ENCODE measurements at places on chromosomes 6 and 20.

DNA sequence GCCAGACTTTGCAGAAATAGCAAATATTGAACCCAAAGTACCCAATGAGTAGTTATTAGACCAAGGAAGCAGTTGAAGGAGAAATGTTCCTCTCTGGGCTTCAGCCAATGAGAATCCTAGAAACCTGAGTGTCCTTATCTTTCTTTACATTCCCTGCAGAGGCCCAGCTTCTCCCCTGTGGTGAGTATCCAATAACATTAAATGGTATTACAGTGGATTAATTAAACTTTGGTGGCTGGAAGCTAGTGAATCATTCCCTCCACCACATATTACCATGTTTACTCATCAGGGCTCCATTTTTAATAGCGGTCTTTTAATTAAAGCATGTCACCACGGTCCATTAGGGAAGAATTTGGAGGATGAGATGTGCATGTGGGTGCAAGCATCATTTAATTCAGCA is 74.0 kb downstream of the UNC5CL start:
- DNase-seq = no peak

DNA sequence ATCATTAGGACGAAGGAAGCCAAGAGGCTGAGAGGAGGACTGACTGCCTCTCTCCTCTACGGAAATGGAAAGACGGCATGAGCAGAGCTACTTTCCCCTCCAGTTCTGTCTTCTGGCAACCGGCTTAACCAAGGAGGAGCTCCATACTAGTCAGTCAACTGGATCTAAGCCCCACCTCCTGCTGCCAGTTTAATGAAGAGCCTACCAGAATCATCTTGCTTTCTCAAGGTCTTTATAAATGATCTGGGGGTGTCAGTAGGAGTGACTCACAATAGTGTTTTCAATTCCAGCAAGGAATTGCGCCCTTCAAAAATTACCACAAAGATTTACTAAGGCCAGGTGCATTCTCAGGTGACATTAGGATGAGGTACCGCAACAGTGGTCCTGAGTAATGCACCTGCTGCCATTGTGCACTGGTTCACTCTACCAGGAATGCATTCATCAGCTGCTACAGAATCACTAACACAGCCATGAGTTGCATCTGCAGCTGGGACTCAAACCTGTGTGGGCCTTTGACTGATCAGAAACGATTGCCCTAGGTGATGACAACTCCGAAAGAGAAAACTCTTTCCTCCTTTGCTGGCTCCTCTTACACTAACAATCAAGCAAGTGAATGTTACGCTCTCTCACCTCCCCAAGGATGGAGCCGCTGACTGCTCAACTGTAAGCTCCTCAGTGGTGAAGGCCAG is 2.8 kb downstream of the UQCC2 start:
- no peak for DNase-seq

DNA sequence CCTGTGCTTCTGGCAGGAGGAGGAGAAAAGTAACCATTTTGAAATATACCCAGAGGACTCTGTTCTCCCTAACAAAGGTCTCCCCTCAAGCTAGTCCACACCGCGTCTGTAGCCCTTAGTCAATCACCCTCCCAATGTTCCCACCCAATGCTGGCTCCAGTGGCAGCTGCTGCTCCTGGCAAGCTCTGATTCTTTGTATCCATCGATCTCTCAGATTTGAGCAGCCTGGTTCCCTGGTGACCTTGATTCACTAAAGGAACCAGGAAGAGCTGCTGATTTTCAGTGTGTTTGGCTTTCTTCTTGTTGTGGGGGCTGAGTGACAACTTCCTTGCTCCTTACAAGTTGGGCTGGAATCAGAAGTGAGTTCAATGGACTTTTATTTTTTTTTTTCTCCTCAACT is 68.5 kb downstream of the FOXC1 start:
- no peak for DNase-seq

- DNase-seq = no peak
Observed at GRCh38 chr6:156781861-156782631, 4.9 kb downstream of the ARID1B start.

GRCh38 chr20:32112841-32113240 is 3.3 kb downstream of the TM9SF4 start:
- DNase-seq = no peak

GRCh38 chr6:437037-437392 is 45.5 kb downstream of the IRF4 start:
- no peak for DNase-seq

DNA sequence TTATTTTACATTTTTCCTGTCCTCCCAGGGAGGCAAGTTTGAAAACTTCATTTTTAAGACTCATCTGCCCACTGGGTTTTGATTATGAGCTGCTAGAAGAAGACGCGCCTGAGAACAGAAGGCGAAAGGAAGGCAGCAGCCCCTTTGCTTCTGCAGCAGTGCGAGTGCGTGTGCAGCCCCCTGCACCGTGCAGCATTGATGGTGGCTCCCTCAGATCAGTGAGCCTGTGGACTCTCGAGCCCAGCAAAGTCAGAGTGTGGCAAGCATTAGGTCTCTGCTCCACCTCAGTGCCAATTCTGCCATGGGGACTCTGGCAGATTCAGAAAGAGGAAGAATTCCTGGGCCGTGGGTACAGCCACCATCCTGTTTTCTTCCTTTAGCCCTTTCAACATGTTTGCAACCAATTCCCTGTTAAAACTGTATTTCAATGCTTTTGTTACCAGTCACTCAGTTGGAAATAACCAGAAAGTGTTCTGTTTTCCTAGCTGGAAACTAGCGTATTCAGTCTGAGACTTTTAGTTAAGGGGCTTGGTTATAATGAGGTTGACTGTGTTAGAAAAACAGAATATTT is 134.8 kb upstream of the OGFRL1 start:
- DNase-seq = no peak

- no peak for DNase-seq
Observed at GRCh38 chr6:43283514-43283901, 14.6 kb upstream of the SLC22A7 start.

DNA sequence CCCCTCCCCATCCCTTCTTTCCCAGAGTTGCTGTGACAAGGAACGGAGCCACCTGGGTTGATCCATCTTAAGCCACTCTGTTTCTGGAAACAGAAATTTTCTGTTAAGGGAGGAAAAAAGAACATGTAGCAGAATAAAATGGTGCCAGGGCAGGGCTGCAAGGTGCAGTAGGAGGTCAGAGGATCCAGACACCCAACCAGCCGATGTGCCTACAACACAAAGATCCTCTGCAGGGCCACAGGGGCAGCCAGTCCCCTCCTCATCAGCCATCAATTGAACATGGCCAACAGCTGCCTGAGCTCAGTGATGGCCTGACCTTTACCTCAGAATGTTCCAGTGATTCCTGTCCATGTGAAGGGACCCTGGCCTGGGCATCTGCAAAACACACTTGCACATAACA is 11.9 kb downstream of the MDFI start:
- DNase-seq = no peak

DNA sequence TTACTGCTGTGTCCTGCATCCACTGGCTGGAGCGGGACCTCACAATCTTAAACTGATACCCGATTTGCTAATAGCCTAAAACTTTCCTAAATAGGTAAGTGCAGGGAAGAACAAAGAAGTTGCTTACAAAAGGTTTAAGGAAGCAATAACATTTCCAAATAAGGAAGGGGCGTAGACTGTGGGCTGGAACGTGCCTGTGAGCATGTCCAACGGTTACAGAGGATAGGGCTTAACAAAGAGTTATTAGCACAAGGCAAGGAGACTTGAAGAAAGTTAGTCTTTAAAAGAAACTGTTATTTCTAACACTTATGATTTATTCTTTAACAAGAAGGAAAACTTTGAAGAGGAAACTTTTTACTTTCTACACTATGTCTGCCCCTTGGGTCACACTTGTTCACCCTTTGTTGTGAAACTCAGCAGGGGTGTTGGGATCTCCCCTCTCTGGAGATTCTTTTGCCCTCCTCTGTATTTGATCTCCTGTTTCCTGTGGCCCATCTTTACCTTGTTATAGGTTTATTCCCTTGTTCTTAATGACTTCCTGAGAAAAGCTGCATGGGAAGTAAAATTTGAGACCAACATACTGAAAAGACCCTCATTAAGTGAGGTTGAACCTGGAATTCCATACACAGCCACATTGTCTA is 28.7 kb downstream of the KAT14 start:
- no peak for DNase-seq

DNA sequence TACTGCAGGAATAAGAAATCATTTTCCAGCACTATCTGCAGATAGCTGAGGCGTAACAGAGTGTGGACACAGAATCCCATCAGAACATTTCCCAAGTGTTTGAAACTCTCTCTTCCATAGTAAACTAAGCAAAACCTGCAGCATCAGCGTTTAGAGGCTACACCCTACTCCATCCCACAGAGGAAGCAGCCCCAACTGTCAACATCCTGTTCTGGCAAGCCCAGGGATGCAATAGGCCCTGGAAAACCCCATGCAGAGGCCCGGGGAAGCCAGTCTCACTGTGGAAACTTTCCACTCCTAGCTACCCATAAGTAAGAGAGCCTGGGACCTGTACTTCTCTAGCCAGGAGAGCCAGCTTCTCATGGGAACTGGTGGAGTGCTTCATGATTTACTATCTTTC is 129.4 kb downstream of the LY86 start:
- DNase-seq = no peak

DNA sequence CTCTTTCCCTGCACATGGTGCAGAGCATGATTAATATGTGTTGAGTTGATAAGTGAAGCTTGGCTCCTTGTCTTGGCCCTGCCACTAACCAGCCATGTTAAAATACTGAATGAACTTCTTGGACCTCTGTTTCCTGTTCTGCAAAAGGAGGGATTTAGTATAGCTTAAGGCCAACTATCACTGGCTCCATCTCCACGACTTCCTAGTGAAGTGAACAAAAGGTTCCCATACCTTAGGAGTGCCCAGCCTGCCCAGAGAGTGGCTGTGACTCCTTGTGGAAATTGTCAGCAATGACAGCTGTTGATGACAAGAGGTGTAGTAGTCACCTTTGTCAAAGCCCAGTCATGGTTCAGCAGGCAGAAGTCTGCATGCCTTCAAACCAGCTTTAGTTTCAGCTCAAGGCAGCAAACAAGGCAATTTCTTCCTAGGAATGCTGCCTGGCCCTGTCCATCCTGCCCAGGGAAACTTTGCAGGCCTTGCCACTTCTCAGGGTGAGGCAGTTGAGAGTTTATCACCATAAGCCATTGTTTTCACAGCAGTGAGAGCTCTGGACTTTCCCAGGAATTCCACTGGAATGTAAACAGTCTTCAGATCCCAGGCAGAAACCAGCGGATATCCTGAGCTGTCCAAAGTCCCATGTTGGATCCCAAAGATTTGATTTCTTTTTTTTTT is 169.7 kb upstream of the TNFAIP3 start:
- DNase-seq = no peak

DNA sequence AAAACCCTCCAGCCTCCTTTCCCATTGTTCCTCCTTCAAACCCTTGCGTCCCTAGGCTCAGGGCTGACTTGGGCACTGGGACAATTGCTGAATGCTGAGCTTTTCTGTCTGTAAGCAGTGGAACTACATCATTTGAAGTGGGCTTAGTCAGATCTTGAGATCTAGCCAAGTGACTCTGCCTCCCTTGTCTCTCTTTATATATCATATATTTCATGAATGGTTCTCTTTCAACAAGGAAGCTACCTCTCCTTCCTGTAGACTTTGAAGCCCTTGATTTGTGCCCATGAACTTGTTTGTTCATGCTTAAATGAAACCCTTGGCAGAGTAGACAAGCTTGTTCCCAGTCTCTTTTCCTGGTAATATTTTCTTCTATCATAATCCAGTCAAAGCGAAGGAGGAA is 60.0 kb upstream of the KIF13A start:
- DNase-seq = no peak

DNA sequence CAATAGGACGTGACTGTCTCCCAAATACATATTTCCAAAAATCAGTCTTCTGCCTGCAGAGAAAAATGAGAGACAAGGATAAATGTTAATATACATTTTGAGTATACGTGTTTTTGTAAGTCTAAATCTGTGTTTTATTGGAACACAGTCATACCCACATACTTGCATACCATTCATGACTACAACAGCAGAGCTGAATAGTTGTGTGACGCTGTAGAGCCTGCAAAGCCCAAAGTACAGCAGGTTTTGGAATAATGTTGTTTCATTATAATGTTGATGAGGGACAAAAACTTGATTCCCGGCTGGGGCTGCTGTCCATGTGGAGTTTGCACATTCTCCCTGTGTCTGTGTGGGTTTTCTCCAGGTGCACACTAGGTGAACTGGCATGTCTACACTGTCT is 23.8 kb upstream of the FBXO9 start:
- no peak for DNase-seq

GRCh38 chr6:134447883-134448387 is 130.0 kb upstream of the SGK1 start:
- DNase-seq = no peak

DNA sequence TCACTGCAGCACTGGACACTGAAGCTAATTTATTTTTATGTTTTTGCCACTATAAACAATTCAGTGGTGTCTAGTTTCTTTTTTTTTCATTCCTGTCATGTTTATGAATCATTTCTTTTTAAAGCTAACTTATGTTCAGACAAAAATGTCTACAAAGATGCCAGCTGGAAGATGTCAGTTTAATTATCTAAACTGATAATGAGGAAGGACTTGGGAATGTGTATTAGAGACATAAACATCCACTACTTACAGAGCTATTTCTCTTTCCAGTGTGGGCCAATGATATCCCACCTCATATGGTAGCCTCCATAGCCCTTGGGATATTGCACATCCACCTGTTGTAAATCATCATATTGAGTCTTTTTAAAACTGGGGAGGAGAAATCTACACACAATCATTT is 132.1 kb upstream of the FAM184A start:
- DNase-seq = no peak

GRCh38 chr20:59603176-59603575 is 1.2 kb upstream of the PHACTR3 start:
- DNase-seq = no peak

GRCh38 chr6:158414851-158415262 is 102.6 kb downstream of the TULP4 start:
- DNase-seq = no peak

DNA sequence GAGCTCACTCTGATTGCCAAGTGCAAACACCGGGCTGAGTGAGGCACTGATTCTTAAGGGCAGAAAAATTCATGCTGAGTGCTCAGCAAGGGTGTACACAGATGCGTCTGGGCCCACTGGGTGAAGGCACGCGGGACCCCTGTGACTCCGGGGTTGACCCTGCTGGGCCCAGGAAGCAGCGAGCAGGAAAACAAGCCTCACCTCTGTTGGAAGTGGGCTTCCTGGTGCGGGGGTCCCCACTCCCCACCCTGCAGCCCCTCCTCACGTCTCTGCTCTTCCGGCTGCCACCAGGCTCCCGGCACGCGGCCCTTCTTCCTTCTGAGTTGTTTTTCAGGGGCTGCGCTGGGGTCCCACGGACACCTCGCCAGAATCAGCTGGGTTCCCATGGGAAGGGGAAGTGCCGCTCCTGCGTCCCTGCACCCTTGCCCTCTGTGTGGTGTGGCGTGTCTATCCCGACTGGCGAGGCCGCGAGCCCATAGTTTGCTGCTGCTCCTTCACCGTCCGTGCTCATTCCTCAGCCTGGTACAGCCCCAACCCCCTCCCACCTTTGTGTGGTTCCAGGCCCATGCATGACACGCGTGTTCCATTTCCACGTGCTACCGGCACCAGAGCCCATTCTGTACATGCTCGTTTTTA is 80.6 kb upstream of the BHLHE23 start:
- DNase-seq = no peak

DNA sequence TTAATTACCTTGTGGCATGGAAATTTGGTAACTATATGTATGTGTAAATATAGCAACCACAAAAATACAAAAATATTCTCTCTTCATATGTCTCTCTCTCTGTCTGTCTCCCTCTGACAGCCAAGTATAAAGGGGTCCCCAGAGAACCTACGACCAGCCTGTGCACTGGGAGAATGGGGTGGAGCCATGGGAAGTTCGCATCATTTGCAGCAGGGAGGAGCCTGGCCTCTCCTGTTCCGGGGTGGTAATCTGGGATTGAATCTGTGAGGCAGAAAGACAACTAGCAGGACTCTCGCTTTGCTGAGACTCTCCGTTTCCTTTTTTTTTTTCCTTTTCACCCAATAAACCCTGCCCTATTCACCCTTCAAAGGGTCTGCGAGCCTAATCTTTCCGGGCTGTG is 1109.1 kb downstream of the HACE1 start:
- DNase-seq = no peak

All from stimulated activated CD4-positive, alpha-beta T cell treated with anti-CD3 and anti-CD28 coated beads, Interleukin-15, amount 100 ng/mL, for 1 hour (primary cell).